Urothelium cell line (cell line): ENCODE measurements at places on chromosomes 7 and 10.

GRCh38 chr7:130734815-130735716 is 1.1 kb upstream of the KLF14 start:
- no peak for DNase-seq

GRCh38 chr10:81872206-81872862 is 2.7 kb upstream of the NRG3 start:
- DNase-seq, result peak; percentile 37

DNA sequence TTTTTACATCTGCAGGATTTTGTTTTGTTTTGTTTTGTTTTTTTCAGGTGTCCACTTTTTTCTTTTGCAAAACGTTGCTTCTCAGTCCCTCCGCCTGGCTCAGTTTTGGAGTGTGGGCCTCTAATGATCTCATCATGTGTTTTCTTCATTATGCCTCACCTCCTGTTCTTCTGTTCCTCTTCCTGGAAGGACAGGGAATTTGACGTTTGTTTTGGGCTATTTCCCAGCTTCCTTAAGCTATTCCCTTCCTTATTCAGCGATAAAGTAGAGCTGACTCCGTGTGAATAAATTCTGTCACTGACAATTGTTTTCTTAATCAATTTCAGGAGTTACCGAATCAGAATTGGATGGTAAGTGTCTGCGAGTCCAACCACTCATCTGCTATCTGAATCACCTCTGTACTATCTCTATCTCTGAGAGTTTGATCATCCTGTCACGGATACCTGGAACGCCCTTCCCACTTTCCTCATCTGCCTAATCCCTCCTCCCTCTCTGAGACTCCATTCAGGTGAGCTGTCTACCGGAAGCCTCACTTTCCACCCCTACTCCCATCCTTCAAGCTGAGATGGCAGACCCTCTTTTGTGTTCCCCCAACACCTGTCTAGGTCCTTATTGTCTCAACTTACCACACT is 218.4 kb downstream of the GATA3 start:
- DNase-seq, result no peak

- no peak for DNase-seq
Measured at GRCh38 chr7:152851881-152852417, 92.4 kb downstream of the ACTR3B start.

DNA sequence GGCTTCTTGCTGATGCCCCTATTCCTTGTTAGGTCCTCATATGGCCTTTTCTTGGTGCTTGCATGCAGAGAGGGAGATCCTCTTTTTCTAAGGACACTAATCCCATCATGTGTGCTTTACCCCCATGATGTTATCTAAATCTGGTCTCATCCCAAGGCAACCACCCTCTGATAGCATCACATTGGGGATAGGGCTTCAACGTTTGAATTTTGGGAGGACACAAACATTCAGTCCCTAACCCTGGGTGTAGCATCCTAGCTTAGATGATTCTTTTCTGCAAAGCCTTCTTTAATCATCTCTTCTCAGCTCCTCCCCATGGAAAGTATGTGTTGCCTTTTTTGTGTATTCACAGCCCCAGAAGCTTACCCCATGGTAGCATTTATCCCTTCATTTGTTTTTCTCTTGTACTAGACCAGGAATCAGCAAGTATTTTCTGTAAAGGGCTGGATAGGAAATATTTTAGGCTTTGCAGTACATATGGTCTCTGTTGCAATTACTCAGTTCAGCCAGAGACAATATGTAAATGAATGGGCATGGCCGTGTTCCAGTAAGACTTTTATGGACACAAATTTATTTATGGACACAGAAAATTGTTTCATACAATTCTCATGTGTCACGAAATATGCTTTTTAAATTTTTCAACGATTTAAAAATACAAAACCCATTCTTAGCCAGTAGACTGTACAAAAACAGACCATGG is 101.5 kb upstream of the CSTF2T start:
- no peak for DNase-seq

DNA sequence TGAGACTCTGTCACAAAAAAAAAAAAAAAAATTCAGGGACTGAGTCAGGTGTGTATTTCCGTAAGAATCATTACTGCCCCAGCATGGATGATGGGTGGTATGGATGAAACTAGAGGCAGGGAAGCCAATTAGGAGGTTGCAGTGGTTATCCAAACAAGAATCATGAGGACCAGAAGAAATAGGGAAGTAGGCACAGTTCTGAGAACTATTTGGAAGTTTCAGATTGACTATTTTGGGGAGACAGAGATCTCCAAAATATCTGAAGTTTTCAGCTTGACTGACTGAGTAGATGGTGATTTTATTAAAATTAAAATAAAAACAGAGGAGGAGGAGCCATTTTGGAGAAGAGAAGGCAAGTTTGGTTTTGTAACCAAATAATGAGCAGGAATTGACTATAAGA is 119.4 kb upstream of the NRBF2 start:
- no peak for DNase-seq

DNA sequence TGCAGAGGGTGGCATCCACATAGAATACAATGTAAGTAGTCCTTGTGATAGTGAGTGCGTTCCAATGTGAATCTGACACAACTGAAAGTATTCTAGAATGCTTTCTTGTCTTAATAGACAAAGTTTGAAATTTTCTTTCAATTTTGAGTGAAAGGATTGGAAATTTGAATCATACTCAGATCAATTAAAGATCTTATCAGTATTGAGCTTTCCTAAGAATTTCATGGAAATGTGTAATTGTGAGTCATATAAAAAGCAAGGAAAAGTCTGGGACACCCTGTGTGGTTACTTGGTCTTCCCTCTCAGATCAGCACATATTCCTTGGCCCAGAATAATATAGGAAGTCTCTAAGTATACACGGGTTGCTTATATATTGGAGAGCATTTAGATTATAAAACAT is 99.1 kb downstream of the MBL2 start:
- DNase-seq, result no peak

DNA sequence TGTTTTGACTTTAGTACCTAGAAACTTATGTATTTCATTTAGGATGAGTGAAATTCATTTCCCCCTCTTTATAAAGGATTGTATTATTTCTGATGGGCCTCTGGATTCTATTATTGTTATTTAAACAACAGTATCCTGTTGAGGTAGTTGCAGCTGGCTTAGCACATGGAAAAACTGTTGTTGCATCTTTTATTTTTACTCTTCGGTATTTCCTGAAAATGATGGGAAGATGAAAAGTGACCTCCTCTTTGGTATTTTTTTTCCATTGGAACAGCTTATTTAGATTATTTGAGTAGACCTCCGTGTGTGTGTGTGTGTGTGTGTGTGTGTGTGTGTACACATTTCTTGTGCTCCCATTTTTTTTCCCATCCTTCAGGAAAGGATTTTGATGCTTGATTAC is 129.8 kb downstream of the PRKG1 start:
- no peak for DNase-seq

DNA sequence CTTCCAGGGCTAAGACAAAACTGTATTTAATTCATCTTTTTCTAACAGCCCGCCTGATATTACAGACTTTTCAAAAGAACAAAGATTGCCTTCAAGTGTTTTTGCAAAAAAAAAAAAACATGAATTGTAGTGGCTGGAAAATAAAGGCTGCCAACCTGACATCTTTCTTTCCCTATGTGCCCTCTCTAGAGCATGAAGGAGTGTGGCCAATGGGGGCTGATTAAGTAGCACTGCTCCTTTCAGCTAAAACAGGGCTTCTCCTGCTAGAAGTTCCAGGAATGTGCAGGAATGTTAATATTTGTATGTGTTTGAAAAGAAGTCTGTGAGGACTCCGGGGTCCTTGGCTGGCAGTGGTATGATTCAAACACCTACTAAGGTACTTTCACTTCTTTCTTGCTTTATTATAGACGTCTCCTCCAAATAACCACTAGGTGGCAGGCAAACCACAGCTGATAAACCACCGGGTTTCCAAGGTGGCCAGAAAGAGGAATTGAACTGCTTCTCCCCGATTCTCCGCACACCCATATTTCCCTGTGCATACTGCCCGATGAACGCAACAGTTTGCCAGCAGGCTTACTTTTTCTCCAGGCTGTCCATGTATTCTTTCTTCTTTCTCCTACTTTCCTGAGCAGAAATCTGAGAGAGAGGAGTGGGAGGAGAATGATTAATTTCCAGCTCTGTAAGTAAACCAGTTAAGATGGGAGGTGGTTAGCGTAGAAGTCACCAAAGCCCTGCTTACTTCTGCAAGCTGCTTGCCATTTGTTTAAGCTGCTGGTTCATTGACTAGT is 56.8 kb upstream of the DGKI start:
- DNase-seq, result peak; percentile 49

DNA sequence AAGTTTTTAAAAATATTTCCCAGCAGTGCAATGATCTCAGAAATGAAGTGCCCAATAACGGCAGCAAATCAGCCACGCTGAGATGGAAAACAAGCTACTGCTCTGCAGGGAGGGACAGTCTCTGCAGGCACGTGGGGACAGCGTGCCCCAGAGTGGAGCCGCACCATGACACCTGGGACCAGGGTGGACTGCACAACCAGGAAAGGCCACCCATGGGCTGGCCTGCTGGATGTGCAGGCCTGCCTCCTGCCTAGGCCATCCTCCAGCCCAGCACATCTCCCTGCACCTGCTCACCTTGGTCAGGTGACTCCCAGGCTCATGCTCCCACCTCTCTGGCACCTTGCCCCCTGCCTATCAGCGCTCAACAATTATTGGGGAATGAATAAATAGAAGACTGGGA is 80.4 kb downstream of the VSTM4 start:
- DNase-seq, result no peak

- DNase-seq, result peak; percentile 27
Measured at GRCh38 chr7:138460649-138461607, 869 bp downstream of the TRIM24 start.

DNA sequence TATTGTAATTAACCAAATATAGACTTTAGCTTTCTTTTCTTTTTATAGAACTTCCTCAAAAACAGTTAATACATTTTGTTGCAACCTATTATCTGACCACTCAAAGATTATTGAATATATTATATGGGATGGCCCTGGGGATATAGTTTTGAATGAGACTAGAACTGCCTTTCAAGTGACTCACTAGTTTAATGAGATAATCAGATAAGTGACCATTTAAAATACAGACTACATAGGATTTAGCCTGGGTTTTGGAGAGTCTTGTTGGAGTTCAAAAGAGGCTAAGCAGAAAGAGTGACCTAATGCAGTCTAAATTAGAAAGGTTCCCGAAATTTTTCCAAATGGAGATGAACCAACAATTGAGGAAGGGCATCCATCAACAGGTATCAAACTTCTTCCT is 305.2 kb upstream of the ETV1 start:
- DNase-seq, result no peak

- DNase-seq, result peak; percentile 68
Measured at GRCh38 chr10:72335394-72336258, 19.1 kb downstream of the DNAJB12 start.

- DNase-seq, result no peak
Measured at GRCh38 chr10:51297438-51297837, 223.2 kb downstream of the PRKG1 start.

GRCh38 chr10:59844436-59844835 is 61.9 kb downstream of the CCDC6 start:
- no peak for DNase-seq

GRCh38 chr10:117790179-117790578 is 247.6 kb downstream of the EMX2 start:
- no peak for DNase-seq

DNA sequence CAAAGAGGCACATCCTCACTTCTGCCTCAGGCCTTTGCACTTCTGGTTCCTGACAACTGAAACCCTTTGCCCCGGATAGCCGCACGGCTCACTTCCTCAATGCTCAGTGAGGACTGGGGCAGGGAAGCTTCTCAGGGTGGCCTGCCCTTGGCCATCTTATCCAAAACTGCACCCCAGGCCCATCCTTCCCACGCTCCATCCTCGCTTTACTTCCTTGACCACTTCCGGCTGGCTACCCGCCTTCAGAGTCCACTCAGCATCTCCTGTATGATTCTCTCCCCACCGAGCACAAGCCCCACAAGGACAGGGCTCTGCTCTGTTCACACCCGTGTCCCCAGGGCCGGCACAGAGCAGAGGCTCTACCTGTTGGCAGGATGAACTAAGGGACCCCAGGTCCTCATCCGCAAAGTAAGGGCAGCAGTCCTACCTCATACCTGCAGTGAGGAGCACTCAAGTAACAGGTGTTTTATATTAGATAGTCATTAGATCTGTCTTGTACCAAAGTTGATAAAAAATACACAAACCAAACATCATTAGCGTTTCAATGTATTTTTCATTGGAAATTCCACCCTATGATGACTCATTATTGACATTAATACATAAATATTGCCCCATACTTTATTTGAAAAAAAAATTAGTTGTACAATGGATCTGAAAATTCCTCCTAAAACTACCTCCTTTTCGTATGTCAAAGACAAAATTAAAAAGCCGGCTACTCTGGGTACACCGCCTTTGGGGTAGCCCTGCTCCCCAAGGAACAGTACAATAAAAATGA is 35.0 kb downstream of the GNA12 start:
- no peak for DNase-seq

- DNase-seq, result no peak
Measured at GRCh38 chr10:115801992-115802391, 471.0 kb downstream of the GFRA1 start.

- no peak for DNase-seq
Measured at GRCh38 chr10:29829776-29830175, 195.0 kb upstream of the SVIL start.

DNA sequence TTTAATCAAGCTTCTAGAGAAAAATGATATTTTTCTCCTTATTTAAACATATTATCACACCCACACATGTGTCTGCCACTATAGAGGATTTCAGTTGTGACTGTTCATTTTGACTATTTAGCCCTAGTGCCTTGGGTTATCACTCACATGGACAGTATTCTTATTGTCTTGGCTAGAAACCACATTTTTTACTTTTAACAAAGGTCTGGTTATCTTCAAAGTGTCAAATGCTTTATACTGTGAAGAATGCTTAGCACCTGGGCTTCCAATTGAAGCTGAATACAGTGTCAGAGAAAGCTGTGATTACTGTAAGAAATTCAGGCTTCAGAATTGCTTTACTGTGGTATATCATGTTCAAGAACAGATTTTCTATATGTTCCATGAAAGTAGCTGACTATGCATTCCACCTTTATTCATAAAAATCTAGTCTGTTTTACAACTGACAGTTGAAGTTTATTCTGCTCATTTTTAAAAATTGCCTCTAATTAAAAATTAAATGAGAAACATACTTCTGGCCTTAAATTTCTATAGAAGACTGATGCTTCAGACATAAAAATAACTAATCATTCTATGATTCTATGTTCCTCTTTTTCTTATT is 278.6 kb downstream of the SEMA3D start:
- DNase-seq, result no peak

- DNase-seq, result no peak
Measured at GRCh38 chr7:94630855-94631254, 25.1 kb downstream of the SGCE start.

GRCh38 chr7:151252961-151253711 is 4.6 kb upstream of the SMARCD3 start:
- no peak for DNase-seq

GRCh38 chr7:140375892-140376730 is 22.2 kb downstream of the SLC37A3 start:
- no peak for DNase-seq

GRCh38 chr10:7551950-7552716 is 114.6 kb downstream of the ITIH5 start:
- no peak for DNase-seq

DNA sequence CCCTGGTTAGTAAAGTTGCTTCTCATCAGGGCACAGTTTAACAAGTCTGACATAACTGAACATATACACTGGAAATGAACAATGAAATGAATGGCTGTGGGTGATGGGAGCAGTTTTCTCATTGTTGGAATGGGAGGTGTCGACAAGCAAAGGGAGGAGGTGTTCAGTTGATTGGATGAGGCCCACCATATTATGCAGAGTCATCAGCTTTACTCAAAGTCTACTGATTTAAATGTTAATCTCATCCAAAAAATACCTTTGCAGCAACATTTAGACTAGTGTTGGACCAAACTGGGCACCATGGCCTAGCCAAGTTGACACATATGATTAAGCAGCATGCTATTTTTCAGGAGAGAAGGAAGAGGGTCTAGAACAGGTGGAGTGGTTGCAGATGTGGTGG is 201.7 kb downstream of the RAMP3 start:
- no peak for DNase-seq
